NCI-H1092 treated with DMSO at 0.1 percent for 48 hours (cell line): ENCODE measurements at places on chromosomes 6 and 20.

DNA sequence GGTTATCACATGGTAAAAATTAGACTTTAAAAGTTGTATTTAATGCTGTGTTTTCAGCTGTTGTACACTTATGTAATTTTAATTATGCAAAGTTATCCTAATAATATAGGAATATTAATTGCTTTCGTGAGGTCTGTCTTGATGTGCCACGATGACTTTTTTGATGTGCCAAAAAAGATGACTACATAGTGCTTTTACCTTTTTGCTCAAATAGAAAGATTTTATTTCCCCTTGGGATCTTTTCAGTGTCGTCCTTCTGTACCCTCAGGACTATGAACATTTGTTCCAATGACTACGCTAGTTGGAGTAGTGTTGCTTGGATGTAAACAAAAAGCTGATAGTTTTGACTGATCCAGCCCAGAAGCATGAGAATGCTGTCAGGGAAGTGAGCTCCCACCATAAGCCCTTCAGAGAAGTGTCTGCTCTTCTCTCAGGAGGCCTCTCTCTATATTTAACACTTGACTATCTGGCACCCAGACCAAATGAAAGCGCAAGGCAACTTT lies 1.2 kb upstream of the CD164 start:
- DNase-seq: no peak

- no peak for DNase-seq
Observed at GRCh38 chr6:139926711-139927110, 552.3 kb upstream of the CITED2 start.

- DNase-seq: no peak
Observed at GRCh38 chr6:165985806-165986299, 181.8 kb downstream of the TBXT start.

GRCh38 chr20:22248051-22248667 lies 336.2 kb downstream of the FOXA2 start:
- peak; percentile 10 for DNase-seq

- no peak for DNase-seq
Observed at GRCh38 chr20:22652681-22653588, 68.6 kb upstream of the FOXA2 start.

DNA sequence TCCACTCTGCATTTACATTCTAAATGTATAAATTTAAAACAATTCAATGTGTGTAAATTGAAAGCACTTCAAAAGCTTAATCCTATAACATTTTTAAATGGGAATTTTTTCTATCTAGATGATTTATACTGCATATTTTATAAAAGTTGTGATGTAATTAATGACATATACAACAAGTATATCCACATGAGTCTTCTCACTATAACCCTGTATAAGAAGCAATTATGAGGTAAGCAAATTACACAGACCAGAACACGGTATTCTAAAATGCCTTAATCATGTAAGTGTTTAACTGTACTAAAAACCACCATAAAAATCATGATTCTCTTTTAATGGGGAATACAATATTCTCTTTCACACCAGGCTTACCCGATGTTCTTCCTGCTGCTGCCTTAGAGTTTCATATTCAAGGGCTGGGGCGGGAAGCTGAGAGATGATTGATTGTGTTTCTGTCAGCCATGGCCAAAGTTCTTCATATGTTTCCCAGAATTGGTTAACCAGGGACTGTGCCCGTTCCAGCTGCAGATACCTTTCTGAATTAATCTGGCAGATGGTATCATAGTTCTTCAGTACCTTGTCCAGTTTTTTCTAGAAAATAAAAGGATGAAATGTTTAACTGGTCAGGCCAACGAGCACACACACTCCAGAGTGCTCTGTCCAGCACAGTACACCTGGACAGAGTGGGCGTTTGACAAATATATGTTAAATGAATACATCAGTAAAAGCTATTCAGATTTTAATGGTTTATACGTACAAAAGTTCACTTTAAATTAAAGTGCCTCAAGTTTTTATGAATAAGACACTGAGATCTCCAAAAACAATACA lies 127.4 kb downstream of the DST start:
- peak; percentile 60 for DNase-seq

- no peak for DNase-seq
Observed at GRCh38 chr20:34459209-34459897, 56.9 kb upstream of the DYNLRB1 start.

DNA sequence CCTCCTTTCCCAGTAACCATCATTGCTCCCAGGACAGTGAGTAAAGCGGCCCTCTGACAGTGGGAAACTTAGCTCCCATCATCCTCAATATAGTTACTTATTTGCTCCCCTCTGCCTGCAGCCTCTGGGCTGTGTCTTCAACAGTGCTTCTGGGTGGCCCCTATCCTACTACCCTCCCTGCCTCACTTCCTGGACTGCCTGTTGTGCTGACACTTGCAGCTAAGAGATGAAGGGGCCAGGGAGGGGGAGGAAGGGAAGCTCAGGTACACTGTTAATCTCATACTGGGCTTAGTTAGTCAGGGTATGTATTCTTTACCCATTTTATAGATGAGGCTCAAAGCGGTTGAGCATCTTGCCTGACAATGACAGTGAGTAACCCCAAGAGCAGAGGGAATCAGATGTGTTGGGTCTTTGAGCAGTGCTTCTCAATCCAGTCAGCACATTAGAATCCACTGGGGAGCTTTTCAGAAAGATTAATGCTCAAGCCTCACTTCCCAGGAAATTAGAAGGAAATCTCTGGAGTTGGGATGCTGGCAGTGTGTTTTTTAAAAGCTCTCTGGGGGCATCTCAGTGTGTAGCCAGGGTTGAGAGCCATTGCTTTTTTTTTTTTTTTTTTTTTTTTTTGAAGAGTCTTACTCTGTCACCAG lies 27.1 kb upstream of the KCNK5 start:
- no peak for DNase-seq

DNA sequence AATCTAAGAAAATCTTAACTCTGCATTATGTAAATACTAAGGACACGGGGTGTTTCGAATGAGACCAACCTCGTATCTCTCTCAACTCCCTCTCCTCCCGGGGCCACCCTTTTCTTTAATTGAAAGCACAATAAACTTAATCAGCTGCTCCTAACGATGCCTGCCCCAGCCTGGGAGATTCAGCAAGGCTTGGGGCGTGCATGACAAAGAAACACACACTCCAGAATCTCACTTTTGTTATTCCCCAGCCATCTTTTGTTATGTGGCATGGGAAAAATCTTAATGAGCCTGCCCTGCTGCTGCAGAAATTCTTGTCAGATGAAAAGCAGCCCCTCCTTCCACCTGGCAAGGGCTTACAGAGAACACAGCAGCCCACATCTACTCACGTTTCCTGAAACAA lies 117.4 kb downstream of the TTLL2 start:
- peak; percentile 71 for DNase-seq

- no peak for DNase-seq
Observed at GRCh38 chr6:128271011-128271410, 249.4 kb downstream of the PTPRK start.
